ENCODE measurements at places on chromosomes 12 and 14. TPM values are rescaled to one million over a fixed set of nuclear protein-coding genes. Genes with fewer than 3 reads are reported as not detected.

DNA sequence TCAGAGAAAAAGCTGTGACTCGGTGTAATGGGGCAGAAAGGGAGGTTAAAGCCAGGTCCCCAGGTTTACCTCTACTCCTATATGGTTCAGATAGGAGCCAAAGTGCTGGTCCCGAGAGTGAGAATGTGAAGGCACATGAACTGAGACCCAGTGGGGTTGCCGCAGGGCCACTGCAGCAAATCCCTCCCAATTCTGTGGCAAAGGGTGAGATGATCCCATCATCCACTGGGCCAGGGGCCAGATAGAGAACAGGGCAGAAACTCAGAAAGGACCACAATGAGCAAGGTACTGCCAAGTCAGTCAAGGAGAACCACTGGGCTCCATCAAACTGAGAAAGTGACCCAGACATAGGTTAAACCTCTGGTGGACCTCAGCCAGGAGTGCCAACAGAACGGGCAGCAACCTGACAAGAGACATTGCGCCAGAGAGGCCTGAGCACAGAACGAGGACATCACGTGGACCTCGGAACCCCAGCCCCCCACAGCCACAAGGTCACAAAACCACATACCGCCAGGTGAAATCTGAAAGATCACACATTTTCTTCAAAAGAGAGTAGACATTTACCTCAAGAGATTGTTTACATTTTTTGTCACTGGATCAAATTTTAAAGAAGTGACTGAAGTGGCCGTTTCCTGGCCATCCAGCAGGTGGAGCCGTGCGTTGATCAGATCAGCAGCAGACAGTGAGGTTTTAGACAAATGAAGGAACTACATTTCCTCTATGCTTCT lies 20.5 kb upstream of the ITPR2 start:
- H3K4me3 ChIP-seq: no peak overlapping the region
- no peaks in the 10 kb centered on the region for H3K4me1 ChIP-seq
- peaks cover 12% of the 10 kb centered on the region for H3K27me3 ChIP-seq
- peak; percentile 84 for DNase-seq

RNASE7 gene
- not detected for total RNA-seq

- peak; percentile 96 for DNase-seq
- H3K4me1 ChIP-seq: peaks cover 27% of the 10 kb centered on the region
- peaks cover 3% of the 10 kb centered on the region for H3K36me3 ChIP-seq
- peak overlapping the region; percentile 79 for H3K4me3 ChIP-seq
Observed at GRCh38 chr12:124927201-124928094, 13.0 kb upstream of the UBC start.

DNA sequence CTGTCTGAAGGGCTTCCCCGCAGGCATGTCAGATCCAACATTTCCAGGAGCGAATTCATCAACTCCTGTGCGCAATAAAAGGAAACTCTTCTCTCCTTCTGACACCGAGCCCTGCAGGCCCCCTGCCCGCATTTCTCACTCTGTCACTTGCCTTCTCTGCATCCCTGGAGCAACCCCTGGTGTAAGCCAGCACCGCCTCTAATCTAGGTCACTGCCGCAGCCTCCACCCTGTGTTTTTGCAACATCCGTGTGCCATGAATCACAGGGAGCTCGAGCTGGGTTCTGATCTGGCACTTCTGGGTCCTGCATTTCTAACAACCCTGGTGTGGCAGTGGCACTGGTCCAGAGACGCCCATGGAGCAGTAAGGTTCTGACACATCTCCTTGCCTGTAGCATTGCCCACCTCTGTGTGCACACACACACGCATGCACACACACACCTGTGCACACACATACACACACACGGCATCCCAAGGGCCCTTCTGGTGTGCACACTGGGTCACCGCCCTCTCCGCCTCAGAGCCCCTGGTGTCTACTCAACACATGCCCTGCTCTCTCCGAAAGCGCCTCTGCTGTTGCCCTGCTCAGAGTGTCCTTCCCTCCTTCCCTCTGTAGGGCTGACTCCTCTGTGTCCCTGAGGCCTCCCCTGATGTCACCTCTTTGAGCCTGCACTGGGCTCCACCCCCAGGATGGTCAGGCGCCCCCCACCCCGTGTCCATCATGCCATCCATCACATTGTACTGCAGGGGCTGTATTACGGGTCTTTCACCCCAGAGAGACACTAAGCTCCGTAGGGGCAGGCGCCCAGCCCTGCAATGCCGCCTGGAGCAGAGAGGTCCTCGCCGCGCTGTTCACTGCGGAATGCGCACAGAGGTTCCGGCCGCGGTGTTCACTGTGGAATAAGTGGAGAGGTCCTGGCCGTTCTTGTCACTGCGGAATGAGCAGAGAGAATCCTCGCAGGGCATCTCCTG lies 111.4 kb upstream of the SFSWAP start:
- no peak for DNase-seq
- H3K36me3 ChIP-seq: no peaks in the 10 kb centered on the region
- no peaks in the 10 kb centered on the region for H3K27me3 ChIP-seq
- no peak overlapping the region for H3K4me3 ChIP-seq

DNA sequence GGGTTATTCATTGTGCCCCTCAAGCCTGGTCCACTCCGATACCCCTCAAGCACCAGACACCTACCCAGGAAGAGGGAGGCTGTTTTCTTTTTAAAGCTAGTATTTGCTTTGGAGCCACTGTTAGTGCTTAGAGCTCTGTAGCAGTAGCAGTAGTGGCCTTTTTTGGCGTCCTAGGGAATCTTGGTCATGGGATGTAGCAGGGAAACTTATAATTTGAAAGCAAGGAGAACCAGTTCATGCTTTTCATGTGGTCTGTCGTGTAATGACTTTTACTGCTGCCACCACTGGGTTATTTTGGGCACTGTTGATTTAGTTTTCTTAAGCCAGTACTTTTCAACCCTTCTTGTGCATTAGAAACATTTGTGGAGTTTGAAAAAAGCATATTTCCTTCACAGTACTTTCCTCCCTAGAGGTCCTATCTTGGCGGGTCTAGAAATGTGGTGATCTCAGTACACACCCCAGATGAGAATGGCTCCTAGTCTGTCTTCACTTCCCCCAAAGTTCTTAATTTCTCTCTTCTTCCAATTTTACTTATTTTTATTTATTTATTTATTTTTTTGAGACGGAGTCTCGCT lies 49.7 kb downstream of the MARK3 start:
- no peak for DNase-seq
- H3K27ac ChIP-seq: peak overlapping the region; percentile 11
- H3K4me1 ChIP-seq: peaks cover 8% of the 10 kb centered on the region
- H3K4me3 ChIP-seq: no peak overlapping the region
- H3K36me3 ChIP-seq: peaks cover 34% of the 10 kb centered on the region

- no peaks in the 10 kb centered on the region for H3K27me3 ChIP-seq
- no peaks in the 10 kb centered on the region for H3K4me1 ChIP-seq
- no peak overlapping the region for H3K27ac ChIP-seq
- peaks cover 2% of the 10 kb centered on the region for H3K36me3 ChIP-seq
- no peak overlapping the region for H3K4me3 ChIP-seq
- DNase-seq: no peak
Observed at GRCh38 chr12:92424338-92424737, 278.5 kb upstream of the PLEKHG7 start.

DNA sequence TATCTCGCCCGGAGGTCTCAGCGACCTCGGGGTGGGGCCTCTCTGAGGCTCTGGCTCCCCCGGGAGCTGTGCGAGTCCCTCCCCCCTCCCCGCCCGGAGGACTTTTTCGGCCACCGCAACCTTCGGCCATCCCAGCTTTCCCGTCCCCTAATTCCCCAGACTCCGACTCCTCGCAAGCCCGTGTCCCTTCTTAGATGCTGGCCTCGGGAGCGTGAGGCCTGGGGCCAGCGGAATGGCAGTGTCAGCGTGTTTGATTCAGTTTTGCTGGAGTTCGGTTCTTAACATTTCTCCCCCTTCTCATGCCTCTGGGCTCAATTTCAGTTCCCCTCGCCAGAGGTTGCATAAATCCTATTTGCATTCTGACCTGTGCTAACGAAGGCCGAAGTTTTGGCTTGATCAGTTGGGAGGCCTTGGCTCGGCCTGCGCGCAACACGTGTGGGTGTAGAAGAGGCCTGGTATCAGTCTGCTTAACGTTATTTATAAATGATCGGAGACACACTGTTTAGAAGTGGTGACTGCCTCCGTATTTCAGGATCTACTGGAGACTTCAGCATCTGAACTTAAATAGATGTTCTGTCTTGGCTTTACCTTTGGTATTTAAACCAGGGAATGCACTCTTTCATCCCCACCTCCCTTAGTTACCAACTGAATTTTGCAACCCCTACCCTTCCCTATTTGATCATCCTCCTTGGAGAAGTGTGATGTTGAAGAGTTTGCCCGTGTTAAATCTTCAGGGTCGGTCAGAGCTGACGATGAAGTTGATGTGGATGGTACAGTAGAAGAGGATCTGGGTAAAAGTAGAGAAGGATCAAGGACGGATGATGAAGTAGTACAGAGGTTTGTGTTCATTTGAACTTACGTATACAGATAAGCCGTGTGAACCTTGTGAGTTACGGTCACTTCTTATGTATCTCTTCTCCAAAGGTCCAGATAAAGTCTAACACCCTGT lies 851 bp downstream of the HSP90B1 start:
- peak overlapping the region; percentile 97 for H3K27ac ChIP-seq
- H3K4me1 ChIP-seq: peaks cover 64% of the 10 kb centered on the region
- H3K36me3 ChIP-seq: peaks cover 47% of the 10 kb centered on the region
- DNase-seq: no peak

DNA sequence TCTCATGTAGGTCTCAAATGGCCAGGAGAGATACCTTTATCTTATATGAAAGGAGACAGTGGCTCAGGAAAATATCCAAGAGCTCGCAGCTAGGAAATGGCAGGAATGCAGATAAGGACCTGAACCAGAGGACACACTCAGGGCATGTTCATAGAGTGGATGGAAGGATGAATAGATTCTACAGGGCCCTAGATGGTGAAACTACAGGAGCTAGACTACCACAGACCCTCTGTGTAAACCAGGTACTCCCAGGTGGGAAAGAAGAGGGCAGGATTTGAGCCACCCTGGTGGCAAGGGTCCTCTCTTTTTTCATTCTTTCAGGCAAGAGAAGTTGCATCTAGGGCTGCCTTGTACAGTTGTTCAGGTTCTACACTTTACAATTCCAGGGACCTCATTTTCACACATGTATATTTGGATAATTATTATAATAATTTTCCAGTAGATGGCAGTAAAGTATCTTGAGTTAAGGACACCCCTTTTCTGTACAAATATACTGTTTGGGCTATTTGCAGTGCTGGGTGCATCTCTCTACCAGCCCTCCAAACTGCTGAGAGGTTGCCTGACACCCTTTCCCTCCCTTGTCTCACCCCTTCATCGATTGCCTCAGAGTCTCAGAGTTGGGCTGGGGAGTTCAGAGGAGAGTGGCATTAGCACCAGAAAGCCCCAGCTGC lies 10.5 kb upstream of the ZDHHC22 start:
- no peak overlapping the region for H3K4me3 ChIP-seq
- no peaks in the 10 kb centered on the region for H3K4me1 ChIP-seq
- peaks cover 31% of the 10 kb centered on the region for H3K27me3 ChIP-seq

ACADS gene
- 17.6 TPM for total RNA-seq

GRCh38 chr14:64695071-64695470 lies 9.2 kb upstream of the PLEKHG3 start:
- peaks cover 40% of the 10 kb centered on the region for H3K27me3 ChIP-seq
- H3K4me3 ChIP-seq: no peak overlapping the region
- DNase-seq: no peak

GRCh38 chr12:67433385-67434175 lies 164.4 kb downstream of the CAND1 start:
- H3K36me3 ChIP-seq: no peaks in the 10 kb centered on the region
- no peak for DNase-seq

DNA sequence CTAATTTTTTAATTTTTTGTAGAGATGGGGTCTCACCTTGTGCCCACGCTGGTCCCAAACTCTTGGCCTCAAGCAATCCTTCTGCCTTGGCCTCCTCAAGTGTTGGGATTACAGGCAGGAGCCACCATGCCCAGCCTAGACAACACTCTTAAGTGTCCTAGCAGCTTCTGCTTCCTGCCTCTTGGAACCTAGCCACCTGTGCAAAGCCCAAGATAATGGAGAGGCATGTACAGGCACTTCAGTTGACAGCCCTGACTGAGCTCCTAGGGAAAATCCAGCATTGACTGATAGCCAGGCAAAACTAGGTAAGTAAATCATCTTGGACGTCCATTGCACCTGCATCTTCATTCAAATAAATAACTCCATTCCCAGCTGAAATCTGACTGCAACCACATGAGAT lies 15.5 kb downstream of the COX14 start:
- no peak for DNase-seq
- H3K27ac ChIP-seq: no peak overlapping the region
- H3K4me3 ChIP-seq: no peak overlapping the region

DNA sequence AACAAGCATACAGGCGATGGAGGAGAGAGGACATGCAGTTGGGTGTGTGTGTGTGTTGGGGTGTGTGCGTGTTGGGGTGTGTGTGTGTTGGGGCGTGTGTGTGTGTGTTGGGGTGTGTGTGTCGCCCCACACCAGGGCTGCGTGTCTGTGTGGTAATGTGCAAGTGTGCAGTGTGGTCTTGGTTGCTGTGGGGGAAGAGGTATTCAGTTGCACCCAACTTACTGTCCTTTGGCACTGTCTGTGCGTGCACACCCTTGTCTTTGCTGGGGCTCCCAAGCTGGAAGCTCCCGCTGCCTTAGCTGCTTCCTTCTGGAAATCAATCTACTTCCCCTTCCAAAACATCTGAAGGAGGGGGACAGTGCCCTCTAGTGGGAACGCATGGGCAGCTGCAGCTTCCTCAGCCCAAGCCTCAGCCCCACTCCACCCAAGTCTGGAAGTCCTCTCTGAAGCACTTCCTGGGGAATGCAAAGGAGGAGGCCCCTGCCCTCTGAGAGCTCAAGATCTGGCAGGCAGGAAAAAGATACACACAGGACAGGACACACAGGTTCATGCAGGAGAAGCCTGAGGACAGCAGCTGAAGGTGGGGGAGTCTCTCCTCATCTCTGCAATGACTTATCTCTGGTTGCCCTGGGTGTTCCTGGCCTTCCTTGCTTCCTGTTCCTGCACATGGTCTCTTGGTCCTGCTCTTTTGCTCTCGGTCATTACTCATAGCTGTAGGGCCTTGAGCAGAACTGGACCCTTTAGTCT lies 13.1 kb downstream of the ASIC1 start:
- H3K27ac ChIP-seq: no peak overlapping the region
- H3K4me1 ChIP-seq: peaks cover 12% of the 10 kb centered on the region
- H3K36me3 ChIP-seq: no peaks in the 10 kb centered on the region
- peak; percentile 78 for DNase-seq
- no peaks in the 10 kb centered on the region for H3K27me3 ChIP-seq

- H3K4me1 ChIP-seq: no peaks in the 10 kb centered on the region
- no peak overlapping the region for H3K4me3 ChIP-seq
- H3K36me3 ChIP-seq: no peaks in the 10 kb centered on the region
- no peaks in the 10 kb centered on the region for H3K27me3 ChIP-seq
Observed at GRCh38 chr12:85814071-85814470, 22.1 kb downstream of the RASSF9 start.

- no peaks in the 10 kb centered on the region for H3K36me3 ChIP-seq
- no peak overlapping the region for H3K4me3 ChIP-seq
Observed at GRCh38 chr12:94832780-94833681, 170.5 kb downstream of the NDUFA12 start.
